ENCODE measurements at places on chromosomes 5 and 9.

GRCh38 chr9:94534901-94535300, 20.0 kb upstream of the PCAT7 start:
- no peak for DNase-seq

GRCh38 chr5:14872070-14872989, 752 bp upstream of the ANKH start:
- DNase-seq, result no peak

DNA sequence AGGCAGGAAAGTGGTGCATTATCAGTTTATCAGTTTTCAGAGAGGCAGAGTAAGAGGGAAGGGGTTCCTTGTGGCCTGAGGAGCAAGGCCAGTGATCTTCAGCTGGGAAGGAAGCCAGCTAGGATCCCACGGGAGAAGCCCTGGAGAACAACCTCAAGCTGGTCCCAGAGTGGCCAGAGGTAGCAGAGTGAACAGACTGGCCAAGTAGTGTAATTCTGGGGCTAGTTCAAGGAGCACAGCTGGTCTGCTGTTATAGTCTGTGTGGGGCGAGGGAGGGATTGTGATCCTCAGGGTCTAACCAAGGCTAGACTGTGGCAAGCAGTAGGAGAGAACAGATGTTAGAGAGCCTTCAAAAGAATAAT, 164.6 kb downstream of the CARTPT start:
- DNase-seq, result no peak

GRCh38 chr9:114465906-114466900, 39.1 kb downstream of the WHRN start:
- no peak for DNase-seq

GRCh38 chr5:43661102-43661501, 58.1 kb downstream of the NNT start:
- no peak for DNase-seq

GRCh38 chr9:138033950-138034349, 156.4 kb downstream of the CACNA1B start:
- no peak for DNase-seq

DNA sequence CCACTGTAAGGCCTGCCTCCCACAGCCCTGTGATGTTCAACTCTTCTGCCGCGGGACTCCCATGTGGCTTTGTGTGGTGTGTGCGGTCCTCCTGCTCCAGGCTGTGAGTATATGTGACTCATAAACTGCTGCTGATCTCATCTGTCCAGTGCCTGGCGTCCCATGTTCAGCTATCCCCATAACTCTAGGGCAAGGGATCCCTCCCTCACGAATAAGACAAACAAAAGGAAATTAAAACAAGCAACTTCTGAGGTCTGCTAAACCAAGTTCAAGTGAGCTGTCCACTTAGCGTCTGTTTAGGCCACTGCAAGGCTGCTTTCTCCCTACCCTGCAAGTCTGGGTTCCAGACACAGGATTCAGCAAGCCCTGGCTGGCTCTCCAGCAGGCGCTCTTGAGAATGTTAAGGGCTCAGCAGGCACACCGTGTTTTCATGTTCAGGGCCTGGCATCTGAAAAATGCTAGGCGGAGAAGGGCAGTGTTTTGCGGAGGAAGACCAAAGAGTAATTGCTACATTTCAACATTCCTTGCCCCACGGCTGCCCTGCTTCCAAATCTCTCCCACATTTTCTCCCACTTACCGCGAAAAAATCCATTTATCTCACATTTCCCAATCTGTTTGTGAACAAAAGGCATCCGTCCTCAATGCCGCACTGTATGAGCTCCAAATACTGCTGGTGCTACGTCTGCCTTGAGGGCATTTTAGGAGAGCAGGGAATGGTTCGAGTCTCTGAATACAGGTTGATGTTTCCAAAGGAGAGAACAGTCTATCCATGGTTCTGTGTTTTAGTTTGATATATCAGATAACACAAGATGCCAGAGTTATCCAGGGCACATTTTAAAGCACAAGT, 280.2 kb downstream of the SEMA5A start:
- DNase-seq, result no peak

DNA sequence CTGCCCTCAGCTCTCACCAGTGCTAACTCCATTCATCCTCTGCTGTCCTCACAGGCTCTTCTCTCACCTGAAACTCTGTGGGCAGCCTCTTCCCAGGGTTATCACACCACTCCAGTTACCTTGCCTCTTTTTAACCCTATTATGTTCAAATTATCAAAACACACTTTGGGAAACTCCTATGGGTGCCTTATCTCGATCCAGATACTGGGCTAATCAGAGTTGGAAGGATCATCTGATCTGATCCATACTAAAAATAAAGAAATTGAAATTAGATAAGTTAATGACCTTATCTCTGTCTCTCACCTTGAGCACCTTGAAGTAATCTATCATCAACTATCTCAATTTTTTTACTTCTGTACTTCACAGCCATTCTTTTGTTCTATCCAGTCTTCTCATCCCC, 300.5 kb upstream of the ISL1 start:
- DNase-seq, result no peak

DNA sequence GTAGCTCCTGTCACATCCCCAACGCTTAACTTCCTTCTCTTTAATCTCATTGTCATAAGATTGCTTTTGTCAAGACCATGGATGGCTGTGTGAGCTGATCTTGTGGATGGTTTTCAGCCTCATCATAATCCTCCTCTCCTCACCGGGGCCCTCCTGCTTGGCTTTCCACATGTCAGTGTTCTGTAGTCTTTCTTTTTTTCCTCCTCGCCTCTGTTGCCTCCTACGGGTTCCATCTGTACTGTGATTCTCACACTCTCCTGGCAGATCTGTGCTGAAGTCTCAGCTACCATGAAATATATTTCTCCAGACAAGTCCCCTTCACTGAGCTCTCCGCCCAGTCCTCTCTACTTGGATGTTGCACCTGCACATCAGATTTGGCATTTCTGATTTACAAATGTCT, 34.9 kb upstream of the FAM120AOS start:
- DNase-seq, result no peak

DNA sequence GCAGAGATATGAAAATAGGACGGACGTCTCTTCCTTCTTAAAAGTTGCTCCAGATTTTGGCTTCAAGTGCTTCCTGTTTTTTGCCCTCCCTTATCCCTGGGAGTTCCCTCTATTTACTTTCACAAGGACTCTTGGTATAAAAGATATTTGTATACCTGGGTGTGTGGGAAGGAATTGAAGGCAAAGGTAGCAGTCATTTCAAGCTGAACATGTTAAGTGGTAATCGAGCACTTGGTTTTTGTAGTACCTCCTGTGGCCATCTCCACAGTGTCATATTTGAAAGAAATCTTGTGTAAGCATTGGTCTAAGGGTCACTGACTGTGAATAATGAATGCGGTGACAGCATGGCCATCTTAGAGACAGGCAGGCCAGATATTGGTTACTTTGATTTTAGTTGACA, 593.6 kb downstream of the MTRR start:
- DNase-seq, result no peak

- no peak for DNase-seq
Measured at GRCh38 chr9:78692871-78693270, 395.9 kb downstream of the PSAT1 start.

DNA sequence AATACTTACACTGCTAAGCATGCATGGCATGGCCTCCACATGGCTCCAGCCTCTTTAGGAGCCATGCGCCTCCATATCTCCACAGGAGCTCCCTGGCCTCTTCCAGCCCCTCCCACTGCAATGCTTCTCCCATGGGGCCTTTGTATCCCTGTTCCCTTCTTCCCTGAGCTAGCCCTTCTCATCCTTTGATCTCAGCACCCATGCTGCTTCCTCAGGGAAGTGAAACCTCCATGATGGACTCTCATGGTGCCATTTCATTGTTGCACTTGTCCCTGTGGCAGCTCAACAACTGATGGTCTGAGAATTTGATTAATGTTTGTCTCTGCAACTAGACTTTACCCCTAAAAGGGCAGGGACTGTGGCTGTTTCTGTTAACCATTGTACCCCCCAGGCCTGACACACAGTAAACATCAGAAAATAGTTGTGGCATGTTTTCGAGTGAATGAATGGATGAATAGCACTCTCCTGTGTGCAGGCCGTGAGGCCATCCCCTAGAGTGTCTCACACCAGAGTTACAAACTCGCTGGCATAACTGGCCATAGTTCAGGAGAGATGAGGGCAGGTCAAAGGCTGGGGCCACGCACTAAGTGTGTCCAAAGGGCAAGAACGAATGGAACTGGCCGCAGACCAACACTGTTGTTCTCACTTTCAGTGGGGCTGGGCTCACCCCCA, 6.6 kb downstream of the IDNK start:
- DNase-seq, result no peak

DNA sequence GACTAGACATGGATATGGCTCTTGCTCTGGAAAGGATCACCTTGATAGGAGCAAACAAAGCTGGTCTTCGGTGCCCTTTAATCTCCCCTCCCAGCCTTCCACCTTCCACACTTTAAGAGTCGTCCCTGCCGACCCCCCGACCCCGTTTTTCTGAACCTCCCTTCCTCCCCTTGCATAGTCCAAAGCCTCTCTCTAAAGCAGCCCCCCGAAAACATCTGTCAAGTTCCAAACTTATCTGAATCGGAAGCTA, 423 bp upstream of the NUP214 start:
- DNase-seq, result no peak

- no peak for DNase-seq
Measured at GRCh38 chr9:34522091-34522887, 501 bp downstream of the ENHO start.

- DNase-seq, result no peak
Measured at GRCh38 chr9:17810317-17810716, 231.5 kb downstream of the SH3GL2 start.

DNA sequence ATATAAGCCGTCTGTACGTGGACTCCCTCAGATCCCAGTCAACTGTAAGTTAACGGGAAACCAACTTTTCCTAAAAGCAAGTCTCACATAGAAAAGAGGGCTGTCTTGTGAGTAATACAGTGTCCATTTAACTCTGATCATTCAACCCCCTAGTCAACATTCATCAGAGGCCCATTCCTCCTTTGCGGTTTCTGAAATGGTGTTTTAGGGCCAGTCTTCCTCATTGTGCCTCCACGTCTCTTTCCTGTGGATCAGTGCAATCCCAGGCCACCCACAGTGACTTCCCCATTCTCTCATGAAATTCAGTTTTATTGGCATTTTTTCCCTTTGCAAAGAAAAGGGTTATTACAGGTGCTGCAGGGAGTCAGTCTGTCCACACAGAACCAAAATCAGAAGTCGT, 261.8 kb downstream of the NR3C1 start:
- DNase-seq, result no peak

- DNase-seq, result no peak
Measured at GRCh38 chr5:72065751-72066255, 41.5 kb upstream of the MAP1B start.

DNA sequence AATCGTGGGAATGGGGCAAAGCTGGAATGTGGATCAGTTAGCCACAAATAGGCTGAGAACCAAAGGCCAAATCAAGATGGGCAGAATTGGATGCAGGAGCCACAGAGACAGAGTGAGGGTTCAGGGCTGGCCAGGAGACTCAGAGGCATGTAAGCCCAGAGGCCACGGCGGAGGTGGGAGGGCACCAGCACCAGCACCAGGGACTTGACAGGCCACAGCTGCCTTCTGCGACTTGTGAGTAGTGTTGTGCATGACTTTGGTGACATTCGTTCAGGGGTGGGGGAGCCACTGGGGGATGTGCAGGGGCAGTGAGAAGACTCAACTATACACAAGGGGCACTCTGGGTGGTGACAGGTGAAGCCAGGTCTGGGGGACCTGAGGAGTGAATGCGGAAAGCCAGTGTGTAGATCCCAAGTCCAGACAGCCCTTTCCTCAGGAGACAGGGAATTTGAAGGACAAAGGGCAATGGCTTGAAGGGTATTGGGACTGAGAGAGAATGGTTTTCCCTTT, 53.2 kb downstream of the TMOD1 start:
- DNase-seq, result no peak

DNA sequence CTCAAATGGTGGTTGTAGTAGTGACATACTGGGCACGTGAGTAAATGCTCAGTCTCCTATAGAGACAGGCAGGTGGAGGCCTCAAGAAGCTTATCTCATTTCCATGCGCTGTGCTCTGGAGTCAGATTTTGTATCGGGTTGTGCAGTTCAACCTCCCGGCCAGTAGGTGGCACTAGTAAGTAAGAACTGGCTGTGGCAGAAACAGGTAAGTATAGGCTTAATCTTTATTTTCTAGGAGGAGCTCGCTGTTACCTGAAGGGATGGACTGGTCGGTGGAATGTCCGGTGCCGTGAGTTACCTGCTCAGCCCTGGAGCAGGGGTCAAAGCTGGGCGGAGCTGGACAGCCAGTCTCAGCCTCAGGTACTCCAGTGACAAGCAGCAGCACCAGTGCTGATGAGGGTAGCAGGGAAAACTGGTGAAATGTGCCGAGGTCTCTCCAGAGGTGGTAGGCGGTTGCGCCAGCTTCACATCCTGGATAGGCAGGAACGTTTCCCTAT, 880.1 kb upstream of the SEMA6A start:
- no peak for DNase-seq

GRCh38 chr5:116354699-116355098, 219.9 kb downstream of the SEMA6A start:
- DNase-seq, result no peak

- no peak for DNase-seq
Measured at GRCh38 chr9:101705135-101705661, 33.2 kb downstream of the GRIN3A start.

GRCh38 chr5:171226864-171227263, 82.2 kb upstream of the TLX3 start:
- no peak for DNase-seq

DNA sequence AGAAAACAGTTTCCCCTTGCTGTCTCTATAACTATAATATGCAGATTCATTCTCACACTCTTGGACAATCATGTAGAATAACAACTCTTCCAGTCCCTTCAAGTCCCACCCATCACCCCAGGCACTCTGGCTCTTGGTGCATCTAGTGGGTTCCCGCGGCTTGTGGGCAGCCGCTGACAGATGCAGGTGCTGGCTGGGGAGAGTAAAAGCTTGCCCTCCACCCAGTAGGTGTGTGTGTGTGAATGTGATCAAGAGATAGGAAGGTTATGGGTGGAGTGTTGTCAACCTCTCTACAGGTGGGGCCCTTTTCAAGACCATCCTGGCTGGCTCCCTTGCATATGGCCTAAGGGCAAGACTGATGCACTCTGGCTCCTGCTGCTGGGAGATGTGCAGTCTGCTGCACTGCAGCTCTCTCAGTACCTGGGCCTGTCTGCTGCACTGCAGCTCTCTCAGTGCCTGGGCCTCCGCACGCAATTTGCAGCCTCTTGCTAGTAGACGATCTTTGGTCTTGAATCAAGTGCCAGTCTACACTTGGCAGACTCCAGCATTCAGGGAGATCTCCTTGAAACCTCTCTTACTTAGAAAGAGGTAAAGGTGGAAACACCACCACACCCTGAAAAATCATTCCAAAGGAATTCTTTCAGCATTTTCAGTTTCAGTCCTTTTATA, 189.7 kb upstream of the GDNF start:
- no peak for DNase-seq

DNA sequence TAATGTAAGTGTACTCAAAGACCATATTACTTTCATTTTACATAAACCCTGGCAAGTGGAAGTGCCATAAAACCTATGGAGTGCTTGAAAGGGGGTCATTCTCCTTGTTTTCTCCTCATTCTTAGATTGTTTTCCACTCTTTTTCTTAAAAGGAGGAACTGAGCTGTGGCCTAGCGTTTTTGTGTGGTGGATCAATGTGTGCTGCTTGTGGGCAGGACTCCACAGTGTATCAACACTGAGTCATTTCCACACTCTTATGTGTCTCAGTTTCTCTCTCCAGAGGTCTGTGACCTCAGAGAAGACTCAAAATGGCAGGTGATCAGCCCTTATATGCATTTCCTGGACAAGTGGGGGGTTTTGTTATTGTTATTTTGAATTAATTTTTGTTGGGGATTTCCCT, 516.1 kb upstream of the CDH10 start:
- no peak for DNase-seq

GRCh38 chr5:10987925-10988504, 227.0 kb upstream of the DAP start:
- DNase-seq, result no peak
